Renal cortex interstitium (tissue), 15 donors: ENCODE measurements at places on chromosomes 5 and 9.

DNA sequence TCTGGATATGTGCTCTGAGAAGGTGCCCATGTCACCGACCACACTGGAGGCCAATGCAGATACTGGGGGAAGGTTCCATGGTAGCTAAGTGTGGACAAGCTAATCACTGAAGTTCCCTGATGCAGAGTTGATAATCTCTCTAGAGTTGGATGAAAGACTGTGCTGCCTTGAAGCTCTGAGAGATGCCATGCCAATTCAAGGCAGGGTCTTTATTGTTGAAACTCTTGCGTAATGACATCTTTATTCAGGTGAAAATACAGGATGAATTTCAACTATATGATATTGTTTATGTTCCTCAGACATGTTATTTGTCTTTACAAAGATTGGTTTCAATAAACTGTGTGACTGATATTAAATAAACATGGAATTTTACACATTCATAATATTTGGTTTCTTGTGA is 167.6 kb upstream of the TMEM161B start:
- no peak for DNase-seq

GRCh38 chr5:17364987-17365810 is 132.8 kb upstream of the TAF11L2 start:
- no peak for DNase-seq

- DNase-seq, result no peak
Measured at GRCh38 chr9:133137451-133138231, 16.6 kb upstream of the RALGDS start.

DNA sequence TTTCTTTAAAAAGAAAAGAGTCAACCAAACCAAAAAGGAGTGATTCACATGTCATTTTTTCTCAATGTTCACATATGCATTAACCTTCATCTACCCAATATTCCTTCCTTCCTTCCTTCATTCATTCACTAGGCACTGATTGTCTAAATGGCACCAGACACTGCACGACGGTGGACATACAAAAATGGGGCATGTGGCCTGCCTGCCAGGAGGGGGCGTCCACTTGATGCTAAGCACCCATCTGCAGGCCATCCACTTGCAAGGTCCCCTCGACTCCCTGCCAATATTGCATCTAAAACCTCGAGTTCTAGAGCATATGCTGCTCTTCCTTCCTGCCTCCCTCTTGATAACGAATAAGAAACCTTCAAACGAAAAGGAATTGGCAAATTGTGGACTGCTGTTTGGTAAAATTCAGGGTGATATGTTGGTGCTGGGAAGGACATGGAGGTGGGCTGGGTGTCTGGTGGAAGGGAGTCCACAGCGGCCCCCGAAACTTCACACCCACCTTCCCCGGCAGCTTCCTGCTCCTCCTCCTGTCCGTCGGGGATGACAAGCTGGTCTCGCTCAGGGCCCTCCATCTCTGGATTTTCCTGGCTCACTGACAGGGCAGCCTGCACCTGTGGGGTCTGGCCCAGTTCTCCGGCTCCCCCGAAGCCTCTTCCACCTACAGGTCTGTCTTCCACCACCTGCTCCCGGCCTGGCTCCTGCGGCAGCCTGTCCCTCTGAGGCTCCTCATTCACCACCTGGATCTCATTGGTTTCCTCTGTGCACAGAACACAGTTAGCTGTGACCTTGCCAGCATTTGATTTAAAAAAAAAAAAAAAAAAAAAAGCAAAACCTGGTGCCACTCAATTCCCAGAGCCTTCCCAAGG is 64.3 kb downstream of the GOLM1 start:
- DNase-seq, result no peak

GRCh38 chr5:131965826-131966415 is 20.5 kb upstream of the MEIKIN start:
- no peak for DNase-seq

- DNase-seq, result no peak
Measured at GRCh38 chr5:102451082-102451481, 47.7 kb downstream of the SLCO6A1 start.

DNA sequence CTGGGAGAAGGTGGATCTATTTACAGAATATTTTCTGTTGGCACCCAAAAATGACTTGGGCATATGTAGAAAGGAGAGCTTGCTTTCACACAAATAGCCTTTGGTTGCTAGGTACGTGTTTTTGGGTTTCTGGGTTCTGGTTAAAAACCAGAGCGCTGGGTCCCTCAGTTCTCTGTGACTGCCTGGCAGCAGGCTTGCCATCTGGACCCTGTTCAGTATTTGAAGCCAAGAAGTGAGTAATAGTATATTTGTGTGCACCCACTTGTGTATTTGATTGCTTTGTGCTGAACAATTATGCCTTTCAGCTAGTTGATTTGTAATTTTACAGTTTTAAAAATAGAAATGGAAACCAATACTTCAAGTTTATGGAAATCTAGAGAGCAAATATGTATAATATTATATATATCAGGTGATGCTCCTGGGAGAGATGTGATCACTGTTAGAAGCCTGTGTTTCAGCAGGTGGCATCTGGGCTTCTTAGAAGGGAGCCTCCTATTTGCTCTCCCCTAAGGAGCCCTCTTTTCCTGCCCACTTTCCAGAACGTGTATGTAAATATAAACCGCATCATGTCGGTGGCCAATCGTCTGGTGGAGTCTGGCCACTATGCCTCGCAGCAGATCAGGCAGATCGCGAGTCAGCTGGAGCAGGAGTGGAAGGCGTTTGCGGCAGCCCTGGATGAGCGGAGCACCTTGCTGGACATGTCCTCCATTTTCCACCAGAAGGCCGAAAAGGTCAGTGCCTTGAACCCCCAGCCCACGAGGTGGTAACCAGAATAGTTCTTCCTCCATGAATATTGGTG is 153.6 kb downstream of the TRIO start:
- no peak for DNase-seq

- DNase-seq, result peak; percentile 21
Measured at GRCh38 chr5:27947088-27947487, 908.7 kb upstream of the CDH9 start.

DNA sequence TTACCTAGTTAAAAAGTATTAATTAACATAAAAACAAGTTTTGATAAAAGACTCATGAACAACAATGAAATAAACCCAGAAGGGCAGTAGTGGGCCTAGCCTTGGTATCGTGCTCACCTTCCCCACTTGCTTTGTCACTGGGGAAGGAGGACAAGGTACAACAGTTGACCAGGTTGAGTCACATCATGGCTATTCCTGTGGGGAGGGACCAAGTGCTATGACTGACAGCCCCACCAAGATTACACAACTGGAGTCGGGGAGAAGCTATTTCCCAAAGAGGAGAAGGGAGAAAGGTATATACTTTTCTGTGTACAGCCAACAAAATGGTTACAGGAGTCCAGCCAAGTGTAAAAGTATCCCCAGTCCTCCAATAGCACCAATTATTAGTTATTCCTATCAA is 251.3 kb upstream of the RFX3 start:
- DNase-seq, result no peak

DNA sequence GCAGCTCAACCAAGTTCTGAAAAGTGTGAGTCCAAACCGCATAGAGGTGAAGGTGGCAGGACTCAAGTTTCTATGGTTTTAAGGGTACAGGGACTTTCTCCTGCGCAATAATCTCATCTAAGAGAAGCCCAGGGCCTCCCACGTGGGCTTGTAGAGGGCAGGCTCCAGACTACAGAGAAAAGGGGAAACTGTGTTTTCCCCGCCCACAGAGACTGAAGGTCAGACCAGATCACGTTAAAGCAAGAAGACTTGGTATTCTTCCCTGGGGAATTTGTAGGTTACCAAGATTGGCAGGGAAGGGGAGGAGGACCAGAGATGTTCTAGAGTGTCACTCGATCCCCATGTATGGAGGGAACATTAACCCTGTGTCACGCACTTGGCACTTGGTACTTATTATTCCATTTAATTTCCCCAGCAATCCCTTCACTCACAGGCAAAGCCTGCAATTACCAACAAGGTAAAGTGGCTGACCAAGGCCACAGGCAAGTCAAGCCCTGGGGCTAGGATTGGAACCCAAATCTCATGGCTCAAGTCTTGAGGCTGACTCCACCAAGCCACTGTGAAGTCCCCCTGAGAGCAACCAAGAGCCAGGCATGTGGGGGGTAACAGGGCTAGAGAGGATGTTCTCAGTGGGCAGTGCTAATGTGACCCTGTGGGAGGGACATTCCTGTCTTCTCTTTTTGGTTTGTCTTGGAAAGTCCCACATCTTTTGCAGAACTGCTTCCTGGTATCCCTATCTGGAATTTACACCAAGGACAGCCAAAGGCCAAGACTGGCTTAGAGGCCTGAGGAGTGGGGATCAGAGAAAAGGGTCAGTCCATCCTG is 18.3 kb upstream of the NEK6 start:
- DNase-seq, result no peak

GRCh38 chr9:127075624-127076372 is 46.6 kb downstream of the ANGPTL2 start:
- DNase-seq, result no peak

- no peak for DNase-seq
Measured at GRCh38 chr9:126219648-126220063, 107.0 kb upstream of the MVB12B start.

GRCh38 chr9:71772726-71773125 is 4.4 kb upstream of the CEMIP2 start:
- DNase-seq, result no peak

DNA sequence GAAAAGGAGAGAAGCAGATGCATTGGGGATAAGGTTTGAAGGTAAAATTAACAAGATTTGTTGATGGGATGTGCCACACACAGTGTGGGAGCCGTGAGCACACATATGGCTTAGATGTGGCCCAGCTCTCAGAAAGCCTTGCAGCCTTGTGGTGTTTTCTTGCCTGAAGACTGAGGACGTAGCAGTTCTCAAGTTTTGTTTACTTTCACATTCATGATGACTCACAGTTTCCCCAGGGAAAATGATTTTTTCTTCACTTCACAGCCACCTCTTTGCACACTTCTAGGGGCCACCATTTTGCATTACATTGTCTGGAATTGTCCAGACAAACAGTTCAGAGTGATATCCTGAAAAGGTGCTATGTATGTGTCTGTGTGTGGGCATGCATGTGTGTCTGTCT is 126.2 kb downstream of the BASP1 start:
- no peak for DNase-seq
